ENCODE measurements at places on chromosomes 3 and 15.

GRCh38 chr3:72376956-72377710 lies 471.1 kb downstream of the SHQ1 start:
- DNase-seq, result no peak

DNA sequence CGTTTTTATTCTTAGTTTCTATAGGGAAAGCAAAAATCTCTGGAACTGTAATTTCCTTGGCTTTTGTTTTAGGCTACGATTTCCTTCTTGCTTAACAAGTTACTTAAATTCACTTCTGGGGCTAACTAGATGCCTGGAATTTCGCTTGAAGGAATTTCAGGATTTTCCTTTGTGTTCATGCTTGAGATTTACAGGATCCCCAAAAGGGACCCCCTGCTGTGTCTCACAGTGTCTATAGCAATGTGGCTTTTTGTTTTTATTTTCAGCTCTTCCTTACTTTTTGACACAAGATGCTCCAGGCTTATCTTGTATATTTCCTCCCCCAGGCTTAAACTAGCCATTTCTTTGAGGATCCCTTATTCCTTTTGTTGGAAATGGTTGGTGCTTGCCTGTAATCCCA lies 95.5 kb upstream of the DPPA4 start:
- no peak for DNase-seq

DNA sequence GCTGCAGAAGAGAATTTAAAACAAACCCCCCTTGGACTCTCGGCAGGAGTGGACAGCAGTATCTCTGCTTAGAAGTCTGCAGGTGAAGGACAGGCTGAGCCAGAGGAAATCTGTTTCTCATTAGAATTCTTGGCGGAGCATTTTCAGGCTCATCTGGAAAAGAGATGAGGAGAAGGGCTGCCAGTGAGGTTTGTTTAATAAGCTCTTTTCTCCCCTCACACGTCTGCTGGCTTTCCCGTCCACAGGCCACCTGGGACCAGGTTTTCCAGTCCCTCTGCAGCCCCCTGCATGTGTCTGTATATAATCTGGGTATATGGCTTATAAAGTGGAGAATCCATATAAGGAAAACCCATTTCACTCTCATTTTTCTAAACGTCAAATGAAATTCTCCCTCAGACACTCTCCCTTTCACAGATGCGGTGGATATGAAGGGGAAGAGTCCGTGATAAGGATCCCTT lies 155.4 kb upstream of the TPM1 start:
- no peak for DNase-seq

GRCh38 chr3:112357930-112358780 lies 25.2 kb downstream of the CD200 start:
- no peak for DNase-seq

GRCh38 chr3:37731895-37732294 lies 129.8 kb upstream of the CTDSPL start:
- peak; percentile 43 for DNase-seq

Measured in NCI-H2029 (cell line).